NCI-H1092 (cell line): ENCODE measurements at places on chromosomes 2 and 18.

- DNase-seq = no peak
These were observed 90.5 kb downstream of the PMAIP1 start for GRCh38 chr18:59990121-59990823.

GRCh38 chr2:73043929-73044832, 27.3 kb downstream of the SFXN5 start:
- DNase-seq = no peak

DNA sequence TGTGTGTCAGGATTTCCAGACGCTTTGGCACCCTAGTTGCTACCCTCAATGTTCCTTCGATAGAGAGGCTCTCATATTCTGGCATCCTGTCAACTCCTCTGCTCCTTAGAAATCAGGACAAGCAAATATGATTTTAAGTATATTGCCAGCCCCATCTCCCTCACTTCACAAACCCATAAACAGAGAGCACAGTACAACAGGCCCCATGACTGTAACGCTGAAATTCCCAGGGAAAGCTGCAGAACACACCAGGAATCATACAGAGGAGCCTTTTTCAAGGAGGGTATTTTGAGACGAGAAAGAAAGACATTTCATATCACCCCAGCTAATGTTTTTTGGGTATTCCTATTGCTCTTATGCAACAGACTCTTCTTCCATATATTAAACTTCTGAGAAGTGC, 162.9 kb downstream of the NAPG start:
- DNase-seq = no peak

DNA sequence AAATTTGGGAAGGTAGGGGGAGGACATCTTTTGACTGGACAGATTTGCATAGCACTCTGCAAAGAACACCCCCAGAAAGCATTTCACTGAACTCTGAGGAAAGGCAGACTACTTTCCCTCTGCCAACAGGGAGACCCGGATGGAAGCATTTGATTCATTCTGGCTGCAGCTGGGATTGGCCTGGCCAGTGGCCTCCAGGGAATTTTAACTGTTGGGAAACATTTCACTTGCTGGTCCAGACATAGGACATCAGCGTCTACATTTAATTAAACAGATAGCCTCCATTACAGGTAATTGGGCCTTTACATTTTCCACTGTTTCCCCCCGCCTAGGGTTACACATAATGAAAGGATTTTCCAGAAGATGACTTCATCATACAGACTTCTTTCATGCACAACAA, 92.8 kb downstream of the MARCHF4 start:
- no peak for DNase-seq

GRCh38 chr2:160940699-160941098, 219.5 kb upstream of the TANK start:
- no peak for DNase-seq

DNA sequence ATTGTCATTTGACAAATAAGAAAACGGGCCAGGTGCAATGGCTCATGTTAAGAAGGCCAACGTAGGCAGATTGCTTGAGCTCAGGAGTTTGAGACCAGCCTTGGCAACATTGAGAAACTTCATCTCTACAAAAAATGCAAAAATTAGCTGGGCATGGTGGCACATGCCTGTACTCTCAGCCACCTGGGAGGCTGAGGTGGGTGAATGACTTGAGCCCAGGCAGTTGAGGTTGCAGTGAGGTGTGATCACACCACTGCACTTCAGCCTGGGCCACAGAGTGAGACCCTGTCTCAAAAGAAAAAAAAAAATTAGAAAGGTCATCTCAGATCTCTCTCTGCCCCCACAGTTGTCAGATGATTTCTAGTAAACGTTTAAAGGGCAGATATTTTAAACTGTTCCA, 4.4 kb downstream of the SESTD1 start:
- DNase-seq = no peak

DNA sequence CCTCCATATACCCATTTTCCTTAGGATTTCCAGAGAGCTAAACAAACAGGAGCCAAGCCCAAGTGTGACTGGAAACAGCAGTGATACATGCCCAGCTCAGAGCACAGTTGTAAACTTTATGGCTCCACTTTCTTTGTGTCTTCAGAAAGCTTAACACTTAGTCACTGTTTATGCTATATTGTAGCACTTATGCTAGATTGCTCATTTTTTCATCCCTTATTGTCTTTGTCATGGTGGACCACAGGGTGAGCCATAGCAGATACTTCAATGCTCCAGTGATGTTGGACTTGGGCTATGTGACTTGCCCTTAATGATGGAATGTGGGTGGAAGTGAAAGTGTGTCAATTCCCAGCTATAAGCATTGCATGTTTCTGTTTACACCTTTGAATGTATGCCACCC, 401.6 kb downstream of the METTL4 start:
- no peak for DNase-seq

DNA sequence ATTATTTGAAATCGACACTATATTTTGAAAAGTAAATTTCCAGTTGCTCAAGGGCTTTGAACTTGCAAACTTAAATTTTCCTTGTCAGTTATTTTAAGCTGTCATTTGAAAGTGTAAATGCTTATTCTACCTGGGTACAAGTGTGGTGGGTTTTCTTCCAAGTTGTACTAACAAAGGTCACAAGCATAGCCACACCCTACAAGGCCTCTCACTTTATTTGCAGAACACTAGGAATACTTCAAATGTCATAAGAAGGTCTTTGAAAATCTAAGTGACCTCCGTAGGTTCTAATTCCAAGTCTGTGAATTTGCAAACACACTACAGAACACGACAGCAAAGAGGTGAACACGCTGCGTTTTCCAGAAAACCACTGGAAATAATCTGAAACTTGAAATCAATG, 9.3 kb upstream of the RMDN2 start:
- no peak for DNase-seq

- DNase-seq = no peak
These were observed 6.8 kb upstream of the STK25 start for GRCh38 chr2:241514986-241515737.

GRCh38 chr2:241157841-241158545, 7.7 kb downstream of the PPP1R7 start:
- no peak for DNase-seq

GRCh38 chr18:78433562-78433961, 546.1 kb upstream of the SALL3 start:
- no peak for DNase-seq
